ENCODE measurements at places on chromosomes 12 and 14.
A peak's percentile ranks its signal among the peaks of the same experiment; 100 is the strongest.

- no peak for DNase-seq
These were observed 81.4 kb upstream of the KRAS start for GRCh38 chr12:25332143-25332542.

- no peak for DNase-seq
These were observed 87.0 kb downstream of the FRMD6 start for GRCh38 chr14:51738754-51739153.

- no peak for DNase-seq
These were observed 2.6 kb upstream of the TAMALIN start for GRCh38 chr12:52004042-52004648.

DNA sequence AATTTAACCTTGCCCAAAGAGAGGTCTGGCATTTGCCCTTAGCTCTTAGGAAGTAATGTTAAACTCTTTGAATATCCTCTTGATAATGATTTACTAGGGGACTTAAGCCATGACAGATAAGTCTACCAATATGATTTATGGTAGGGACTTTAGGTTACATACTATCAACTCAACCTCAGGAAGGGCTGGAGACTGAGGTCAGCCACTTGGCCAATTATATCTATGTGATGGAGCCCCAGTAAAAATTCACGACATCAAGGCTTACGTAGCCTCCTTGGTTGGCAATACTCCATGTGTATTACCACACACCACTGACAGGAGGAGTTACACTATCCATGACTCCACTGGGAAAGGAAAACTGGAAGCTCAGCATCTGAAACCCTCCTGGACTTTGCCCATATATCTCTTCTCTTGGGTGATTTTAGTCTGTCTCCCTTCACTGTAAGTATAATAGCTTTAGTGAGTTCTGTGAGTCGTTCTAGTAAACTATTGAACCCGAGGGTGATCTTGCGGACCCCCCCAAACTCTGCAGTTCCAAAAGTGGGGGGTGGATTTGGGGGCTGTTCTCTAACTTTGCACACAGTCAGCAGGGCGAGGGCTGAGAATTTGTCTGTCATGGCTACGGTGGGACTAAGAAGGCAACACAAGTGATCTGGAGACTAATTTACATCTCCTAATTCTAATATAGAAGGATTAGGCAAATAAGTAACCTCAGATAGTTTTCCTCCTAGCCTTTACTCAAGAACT lies 62.3 kb downstream of the R3HDM2 start:
- no peak for DNase-seq

- DNase-seq = no peak
These were observed 94.1 kb downstream of the EML5 start for GRCh38 chr14:88698651-88699050.

- DNase-seq = no peak
These were observed 13.2 kb downstream of the TAOK3 start for GRCh38 chr12:118359541-118359915.

DNA sequence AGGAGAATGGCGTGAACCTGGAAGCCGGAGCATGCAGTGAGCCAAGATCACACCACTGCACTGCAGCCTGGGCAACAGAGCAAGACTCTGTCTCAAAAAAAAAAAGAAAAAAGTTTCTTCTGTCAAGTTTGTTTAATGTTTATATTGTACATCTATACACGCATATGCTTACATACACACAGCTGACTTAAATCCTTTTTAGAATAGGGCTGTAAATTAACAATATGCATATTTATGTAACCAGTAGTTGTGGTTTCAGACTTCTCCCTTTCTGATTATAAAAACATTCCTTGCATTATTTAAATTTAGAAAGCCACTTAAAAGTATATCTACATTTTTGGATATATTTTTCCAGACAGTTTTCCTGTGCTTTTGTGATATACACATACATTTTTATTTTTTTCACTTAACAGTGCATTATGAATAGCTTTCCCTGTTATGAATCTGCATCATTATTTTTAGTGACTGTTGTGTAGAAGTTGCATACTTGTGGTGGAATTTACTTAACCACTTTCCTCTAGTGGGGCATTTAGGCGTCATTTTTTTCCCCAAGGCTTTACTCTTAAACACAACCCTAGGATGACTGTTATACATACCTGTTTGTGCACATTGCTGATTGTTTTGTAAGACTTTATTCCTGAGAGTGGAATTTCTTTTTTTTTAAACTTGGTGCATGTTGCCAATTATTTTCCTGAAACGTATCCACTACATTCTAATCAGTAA lies 29.4 kb downstream of the POLR3B start:
- DNase-seq = no peak

GRCh38 chr12:47085815-47086252 lies 6.1 kb upstream of the AMIGO2 start:
- DNase-seq = no peak

GRCh38 chr12:116153113-116153512 lies 124.4 kb downstream of the MED13L start:
- no peak for DNase-seq

GRCh38 chr12:64304571-64304970 lies 82.5 kb upstream of the KICS2 start:
- DNase-seq = no peak

- no peak for DNase-seq
These were observed 3.7 kb upstream of the DHRS4L2 start for GRCh38 chr14:23984891-23985602.

DNA sequence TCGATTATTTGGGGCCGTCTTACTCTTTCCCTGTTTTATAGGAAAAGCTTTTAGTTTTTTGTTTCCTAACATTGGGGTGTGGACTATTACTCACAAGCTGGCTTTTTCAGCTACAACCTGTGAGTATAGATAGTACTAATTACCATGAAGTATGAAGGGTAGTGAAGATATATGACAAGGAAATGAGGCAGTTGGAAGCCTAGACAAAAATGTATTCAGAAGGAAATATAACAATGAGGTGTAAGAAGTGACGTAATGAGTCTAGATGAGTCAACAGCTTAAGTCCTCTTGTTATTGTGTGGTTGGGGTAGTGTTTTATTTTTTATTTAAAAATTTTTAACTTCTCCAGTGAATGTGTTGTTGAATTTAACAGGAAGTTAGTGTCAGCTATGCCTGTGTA lies 804.5 kb downstream of the NRXN3 start:
- no peak for DNase-seq

DNA sequence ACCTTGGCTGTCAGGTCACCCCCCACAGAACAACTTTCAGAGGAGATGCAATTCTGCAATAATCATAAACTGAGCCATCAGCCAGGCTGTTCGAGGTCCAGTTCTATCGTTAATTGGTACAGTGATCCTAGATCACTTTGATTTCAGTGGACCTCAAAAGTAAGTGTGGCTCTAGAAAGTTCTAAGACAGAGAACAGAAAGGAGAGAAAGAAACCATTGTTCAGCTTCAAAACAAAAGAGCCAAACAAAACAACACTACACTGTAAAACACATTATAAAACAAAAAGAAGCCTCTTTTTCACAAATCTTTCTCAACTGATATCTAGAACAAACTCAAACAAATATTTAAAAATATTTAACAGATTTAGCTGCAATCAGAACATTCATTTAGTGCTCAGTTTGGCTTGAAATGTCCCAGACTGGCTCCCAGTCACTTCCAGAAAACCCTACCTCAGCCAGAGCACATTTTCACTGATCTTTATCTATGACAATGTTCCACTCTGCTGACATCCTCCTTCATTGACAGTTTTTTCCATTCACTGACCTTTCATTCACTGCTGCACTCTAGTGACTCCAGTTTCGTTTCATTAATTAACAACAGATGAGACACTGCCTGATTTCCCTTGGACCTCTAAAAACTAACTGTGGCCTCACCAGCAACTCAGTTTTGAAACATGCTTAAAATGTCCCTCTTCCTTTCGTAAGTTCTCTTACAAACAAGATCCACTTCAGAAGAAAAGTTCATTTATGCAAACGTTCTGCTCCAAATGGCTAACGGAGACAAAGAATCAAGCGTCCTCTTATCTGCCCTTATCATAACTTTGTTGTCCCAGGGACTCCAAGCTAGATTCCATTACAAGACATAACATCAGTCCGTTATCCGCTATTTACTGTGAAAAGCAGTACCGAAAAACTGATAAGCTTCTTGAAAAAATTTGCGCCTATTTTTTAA lies 56.8 kb downstream of the DUSP16 start:
- no peak for DNase-seq

- no peak for DNase-seq
These were observed 14.1 kb upstream of the NT5DC3 start for GRCh38 chr12:103855036-103855712.

GRCh38 chr14:90758028-90758889 lies 58.0 kb downstream of the TTC7B start:
- peak; percentile 93 for DNase-seq

DNA sequence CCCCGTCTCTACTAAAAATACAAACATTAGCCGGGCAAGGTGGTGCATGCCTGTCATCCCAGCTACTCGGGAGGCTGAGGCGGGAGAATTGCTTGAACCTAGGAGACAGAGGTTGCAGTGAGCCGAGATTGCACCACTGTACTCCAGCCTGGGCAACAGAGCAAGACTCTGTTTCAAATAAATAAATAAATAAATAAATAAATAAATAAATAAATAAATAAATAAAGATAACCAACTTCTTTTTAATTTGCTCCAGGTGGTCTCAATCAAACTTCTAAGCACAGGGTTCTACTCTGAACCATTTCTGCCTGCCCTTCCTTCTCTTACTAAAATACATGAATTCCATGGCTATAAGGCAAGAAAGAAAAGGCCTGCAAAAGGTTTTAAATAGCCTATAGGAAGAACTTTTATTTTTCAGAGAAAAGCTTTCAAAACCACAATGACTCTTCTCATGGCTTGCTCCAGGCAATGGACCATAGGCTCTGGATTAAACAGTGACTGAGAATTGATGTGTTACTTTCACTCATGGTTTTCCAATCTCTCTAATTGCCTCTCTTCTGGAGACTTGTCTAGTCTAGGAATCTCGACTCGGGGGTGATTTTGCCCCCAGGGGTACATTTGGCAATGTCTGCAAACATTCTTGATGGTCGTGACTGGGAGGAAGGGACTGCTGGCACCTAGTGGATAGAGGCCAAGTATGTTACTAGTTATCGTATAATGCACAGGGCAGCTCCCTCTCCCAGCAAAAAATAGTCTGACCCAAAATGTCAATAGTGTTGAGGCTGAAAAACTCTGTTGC lies 14.4 kb downstream of the IGF1 start:
- no peak for DNase-seq

Measured in stimulated activated CD8-positive, alpha-beta memory T cell treated with anti-CD3 and anti-CD28 coated beads, Interleukin-15, amount 100 ng/mL, for 24 hours (primary cell).